ENCODE measurements at places on chromosomes 11 and 22. TPM values are rescaled to one million over a fixed set of nuclear protein-coding genes. Genes with fewer than 3 reads are reported as not detected.

DNA sequence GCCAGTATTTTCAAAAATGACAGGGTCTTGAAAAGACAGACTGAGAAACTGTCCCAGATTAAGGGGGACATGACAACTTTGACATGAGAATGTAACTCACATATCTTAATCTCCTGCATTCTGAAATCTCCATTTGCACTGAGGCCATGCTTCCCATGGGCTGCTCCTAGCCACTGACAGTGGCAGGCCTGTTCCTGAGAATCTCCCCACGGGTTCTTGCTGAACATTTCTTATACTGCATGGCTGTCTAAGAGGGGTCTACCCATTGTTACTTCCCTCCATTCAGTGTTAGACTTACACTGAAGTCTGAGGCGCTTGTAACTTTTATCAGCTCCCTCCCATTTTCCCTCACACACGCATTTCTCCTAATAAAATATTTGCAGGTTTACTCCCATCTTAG is 1.5 kb downstream of the CEP295 start:
- no peak for DNase-seq

DNA sequence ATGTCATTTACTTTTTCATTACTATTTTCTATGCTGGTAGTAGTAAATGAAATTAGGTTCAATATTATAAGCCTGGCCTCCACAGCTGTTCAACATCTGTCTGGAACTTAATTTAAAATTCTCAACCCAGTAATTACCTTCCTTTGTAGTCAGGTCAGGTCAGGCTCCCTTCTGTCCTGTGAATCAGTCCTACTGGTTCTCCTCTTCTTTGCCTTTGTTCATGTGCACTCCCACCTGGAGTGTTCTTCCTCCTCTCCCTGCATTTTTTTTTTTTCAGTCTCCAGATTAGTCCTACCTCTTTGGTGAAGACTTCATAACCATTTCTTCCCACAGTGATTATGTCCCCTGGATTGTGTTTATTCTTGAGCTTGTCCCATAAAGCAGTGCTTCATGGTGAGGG is 67.9 kb downstream of the DKK3 start:
- DNase-seq, result no peak

Gene TSPAN32
- total RNA-seq, result 4.3 TPM

DNA sequence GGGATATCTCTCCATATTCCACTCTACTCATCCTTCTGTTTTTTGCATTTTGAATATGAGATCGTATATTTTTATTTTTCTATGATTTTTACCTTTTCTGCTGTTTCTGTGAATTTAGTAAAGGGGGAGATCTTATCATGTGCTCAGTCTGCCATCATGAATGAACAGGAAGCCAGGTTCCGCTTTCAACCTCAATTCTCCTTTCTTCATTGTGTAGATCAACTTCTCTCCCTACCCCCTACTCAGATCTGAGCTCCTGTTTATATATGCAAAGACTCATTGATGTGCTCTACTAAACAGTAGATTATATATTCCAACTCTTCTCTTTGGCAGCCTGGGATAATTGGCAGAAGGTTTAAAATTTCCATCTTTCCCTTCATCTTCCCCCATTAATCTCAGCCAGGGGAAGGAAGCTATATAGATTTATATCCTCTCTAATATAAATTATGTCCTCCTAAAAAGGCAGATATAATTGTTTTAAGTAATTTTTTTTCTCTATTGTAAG is 336.7 kb upstream of the PLET1 start:
- DNase-seq, result no peak

DNA sequence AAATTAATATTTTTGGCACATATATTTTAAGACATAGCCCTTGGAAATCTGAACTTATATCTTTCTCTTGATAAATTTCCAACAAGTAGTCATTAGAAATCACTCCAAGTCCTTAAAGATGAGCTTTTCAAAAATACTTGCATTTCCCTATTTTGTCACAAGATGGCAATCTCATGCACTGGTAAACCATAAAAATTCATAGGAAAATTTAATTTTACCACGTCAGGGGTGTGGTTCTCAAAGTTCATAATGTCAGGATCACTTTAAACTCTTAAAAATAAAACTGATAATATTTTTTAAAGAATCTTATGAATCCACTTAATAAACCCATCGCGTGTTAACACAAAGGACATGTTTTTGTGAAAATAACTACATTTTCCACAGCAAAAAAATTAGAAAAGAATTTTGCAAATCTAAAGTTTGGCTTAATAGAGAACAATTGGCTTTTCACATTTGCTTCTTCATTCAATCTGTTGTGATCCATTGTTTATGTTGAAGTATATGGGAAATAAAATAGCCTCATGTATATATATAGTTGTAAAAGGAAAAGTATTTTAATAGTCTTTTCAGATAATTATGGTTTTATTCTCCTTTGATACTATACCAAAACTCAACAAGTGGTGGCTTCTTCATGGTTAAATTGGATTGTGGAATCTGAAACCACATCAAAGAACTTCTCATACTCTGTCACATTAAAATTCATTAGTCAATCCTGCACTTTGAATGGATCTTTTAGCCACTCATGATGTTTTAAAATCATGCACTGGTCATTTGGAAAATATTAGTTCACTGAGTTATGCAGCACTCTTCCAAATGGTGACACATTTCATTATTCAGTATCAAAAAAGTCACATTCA is 169.1 kb downstream of the CADM1 start:
- no peak for DNase-seq

DNA sequence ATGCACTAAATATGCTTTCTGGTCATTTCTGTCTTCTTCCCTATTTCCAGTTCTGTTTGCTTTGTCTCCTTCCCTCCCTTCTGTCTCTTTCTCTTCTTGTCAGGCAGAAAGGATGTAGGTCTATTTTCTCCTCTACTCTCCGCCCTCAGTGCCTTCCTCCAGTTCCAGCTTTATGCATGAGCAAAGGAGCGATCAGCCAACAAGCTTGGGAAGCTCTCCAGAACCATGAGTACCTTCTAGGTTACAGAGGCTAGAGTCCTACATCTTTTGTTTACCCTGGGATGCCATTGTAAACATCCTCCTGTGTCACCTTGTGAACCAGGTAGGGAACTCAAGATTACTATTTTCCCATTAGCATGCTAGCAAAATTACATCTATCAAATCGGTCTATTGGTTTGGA is 7.9 kb upstream of the SPON1 start:
- DNase-seq, result no peak

DNA sequence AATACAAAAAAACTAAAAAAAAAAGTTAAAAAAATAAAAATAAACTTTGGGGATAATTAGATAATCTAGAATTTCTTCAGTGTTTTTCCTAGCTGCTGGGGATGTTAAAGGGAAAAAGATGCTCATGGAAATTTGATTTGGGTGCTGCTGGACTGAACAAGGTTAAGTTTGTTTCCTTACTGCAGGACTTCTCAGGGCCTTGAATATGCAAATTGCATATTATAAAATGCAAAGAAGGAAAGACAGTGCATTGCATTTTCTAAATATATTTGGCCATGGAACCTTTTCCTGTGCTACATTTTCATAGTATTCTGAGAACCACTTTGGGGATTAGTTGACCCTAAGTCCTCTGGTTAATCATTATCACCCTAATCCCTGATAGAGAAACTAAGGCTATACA is 79.6 kb downstream of the ABTB2 start:
- no peak for DNase-seq

DNA sequence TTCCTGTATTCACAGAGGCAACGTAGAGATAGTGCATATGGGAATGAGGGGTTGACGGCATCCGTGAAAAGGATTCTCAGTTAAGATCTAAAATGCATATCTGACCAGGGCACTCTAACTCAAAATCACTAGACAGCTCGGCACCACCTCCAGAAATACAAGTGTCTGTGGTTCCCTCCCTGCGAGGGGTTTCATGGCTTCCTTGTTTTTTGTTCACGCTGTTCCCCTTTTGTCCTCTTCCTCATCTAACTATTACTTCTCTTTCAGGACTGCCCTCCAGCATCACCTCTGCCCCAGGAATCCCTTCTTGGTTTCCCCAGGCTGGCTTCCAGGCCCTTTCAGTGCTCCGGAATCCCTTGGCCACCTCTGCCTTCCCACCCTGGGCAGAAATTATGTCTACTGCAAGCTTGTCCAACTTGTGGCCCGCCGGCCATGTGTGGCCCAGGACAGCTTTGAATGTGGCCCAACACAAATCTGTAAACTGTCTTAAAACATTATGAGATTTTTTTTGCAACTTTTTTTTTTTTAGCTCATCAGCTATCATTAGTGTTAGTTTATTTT is 159.9 kb downstream of the FBXO7 start:
- no peak for DNase-seq

- DNase-seq, result peak; percentile 82
Measured at GRCh38 chr11:1335811-1336761, 26.7 kb upstream of the TOLLIP start.

Gene MIAT
- 6.0 TPM for total RNA-seq

Gene HTR3B
- total RNA-seq, result not detected

Gene EIF1AD
- total RNA-seq, result 82.1 TPM

DNA sequence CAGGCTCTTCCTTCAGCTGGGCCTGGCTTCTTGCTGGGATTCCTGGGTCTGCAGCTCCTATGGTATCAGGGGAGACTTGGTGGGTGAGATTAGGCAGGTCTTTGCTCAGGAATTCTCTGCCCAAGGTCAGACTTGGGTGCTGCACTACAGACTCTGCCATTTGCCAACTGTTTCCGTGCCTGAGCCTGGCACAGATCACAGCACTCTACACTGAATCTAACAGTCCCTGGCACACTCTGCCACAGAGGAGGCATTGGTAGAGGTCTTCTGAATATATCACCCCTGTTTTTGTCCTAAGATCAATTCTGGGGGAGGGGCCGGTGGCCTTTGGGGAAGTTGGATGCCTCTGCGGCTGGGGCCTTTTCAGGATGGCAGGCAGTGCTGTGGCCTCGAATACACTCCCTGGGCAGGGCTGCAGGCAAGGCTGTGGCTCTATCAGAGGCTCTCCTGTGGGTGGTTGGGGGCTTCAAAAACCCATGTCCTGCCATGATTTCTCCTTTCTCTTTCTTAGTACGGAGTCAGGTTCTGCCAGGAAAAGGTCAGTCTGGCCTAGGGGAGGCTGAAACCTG is 115.0 kb upstream of the NARS2 start:
- DNase-seq, result no peak

DNA sequence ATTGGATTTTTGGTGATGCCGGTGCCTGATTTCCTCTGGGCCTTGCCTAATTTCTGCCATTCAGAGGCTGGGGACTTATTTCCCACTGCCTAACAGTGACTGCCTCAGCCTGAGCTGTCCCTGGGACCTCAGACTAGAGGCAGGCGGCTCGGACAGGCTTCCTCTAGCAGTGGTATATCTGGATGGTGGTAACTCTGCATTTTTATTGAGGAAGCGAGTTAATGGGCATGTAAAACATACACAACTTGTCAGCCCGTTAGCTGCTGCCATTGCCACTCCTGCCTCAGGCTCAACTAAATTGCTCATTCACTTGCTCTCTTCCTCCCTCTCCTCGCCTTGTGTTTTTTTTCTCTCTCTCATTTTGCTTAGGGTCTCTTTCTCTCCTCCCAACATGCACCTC is 561.6 kb downstream of the BUD13 start:
- no peak for DNase-seq

Gene APOL4
- 0.64 TPM for total RNA-seq

DNA sequence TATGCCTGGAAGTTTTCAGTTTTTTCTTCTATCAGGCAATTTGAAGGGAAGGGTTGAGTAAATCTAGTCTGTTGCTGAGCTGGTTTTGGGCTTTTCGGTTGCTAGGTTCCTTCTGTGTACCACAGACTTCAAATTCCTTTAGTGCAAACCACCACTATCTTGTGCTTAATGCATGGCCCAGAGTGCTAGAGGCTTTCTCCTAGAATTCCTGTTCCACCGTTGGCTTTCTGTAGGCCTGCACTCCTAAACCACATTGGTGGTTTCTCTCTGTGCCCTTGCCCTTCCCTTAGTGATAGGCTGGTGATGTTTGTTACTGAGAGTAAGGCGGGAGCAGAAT is 47.1 kb upstream of the CTSC start:
- DNase-seq, result no peak

DNA sequence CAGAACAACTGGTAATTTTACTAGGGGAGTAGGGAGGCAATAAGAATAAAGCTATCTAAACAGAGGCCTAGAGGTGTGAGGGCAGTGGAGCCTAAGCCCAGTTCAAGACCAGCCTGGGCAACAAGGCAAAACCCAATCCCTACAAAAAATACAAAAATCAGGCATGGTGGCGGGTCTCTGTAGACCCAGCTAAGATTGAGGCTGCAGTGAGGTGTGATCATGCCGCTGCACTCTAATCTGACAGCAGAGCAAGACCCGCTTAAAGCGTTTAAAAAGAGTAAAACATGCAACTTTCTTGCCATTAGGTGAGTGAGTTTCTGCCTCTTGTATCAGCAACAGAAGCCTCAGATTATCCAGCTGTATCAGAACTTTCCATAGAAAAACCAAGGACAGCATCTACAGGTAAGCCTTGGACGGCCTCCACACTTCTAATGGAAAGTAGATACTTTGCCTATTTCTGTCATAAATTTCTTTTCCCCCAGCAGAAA is 12.1 kb downstream of the TAF1D start:
- DNase-seq, result no peak

Gene CATSPER1
- total RNA-seq, result 1.5 TPM

Gene OR4D5
- total RNA-seq, result not detected

DNA sequence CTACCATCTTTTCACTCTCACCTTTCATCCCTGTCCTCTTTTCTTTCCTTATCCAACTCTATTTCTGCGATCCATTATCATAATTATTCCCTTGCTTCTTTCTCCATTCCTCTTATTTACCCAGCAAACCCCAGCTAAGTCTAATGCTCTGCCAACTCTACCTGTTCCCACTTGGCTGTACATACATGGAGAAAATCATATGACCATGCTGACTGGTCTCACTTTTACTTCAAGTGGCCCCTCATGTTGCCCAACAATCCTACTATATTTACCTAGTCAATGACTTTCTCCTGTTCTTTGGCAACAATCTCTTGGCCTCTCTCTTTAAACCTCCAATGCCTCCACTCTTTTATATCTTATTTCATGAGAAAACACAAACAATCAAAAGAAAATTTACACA is 94.1 kb downstream of the USP35 start:
- DNase-seq, result no peak

Gene TBC1D10A
- 13.9 TPM for total RNA-seq

- no peak for DNase-seq
Measured at GRCh38 chr22:30694640-30695350, at the start of gene OSBP2. OSBP2 (plus strand) TSS chr22:30694874; CDS start chr22:30694910, 36 bp downstream.

- DNase-seq, result no peak
Measured at GRCh38 chr11:61121192-61121831, 19.0 kb downstream of the CD5 start.

DNA sequence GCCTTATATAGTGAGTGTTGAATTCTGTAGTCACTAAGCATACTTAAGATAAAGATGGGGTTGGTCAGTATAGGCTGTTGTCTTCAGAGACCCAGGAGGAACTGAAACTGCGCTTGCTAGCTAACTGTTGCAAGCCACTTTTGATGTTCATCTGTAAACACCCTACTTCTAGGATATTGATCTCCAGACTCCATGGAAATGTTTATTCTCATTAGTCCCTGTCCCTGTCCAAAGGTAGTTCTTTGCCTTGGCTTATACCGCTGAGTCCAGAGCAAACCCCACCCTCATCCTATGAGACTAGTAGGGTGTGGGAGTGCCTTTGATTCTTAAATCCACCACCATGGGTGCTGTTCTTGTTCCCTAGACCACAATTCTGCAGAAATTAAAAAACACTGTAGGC is 36.4 kb downstream of the DEPDC5 start:
- no peak for DNase-seq

Gene TPBGL
- total RNA-seq, result 0.43 TPM

Data from natural killer cell treated with Interleukin-12 subunit alpha and Interleukin-12 subunit beta and Interleukin-15 and Interleukin-18, amount 100 ng/mL, for 72 hours (primary cell).